ENCODE measurements at places on chromosomes 1 and 21. TPM values are rescaled to one million over a fixed set of nuclear protein-coding genes. Genes with fewer than 3 reads are reported as not detected.

GRCh38 chr1:160085686-160086455 is 4.5 kb downstream of the KCNJ9 start:
- DNase-seq: peak; percentile 97

GRCh38 chr1:90558126-90558525 is 159.0 kb downstream of the BARHL2 start:
- no peak for DNase-seq

DNA sequence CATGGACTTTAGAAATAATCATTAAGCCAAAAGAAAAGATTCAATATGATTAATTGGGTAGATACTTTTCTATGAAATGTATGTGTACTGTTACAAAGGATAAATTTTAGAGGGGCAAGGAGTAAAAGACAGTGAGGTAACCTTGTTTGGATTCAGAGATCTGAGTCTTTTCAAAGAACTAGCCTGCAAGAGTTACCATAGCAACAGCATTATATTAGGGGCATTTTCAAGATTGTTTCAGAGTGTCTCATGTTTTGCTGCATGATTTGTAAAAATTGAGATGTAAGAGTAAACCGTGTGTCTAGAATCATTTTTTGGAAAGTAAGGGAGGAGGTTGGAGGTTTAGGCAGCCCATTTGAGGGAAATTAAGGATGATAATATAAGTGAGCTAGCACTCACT is 70.6 kb upstream of the KIAA1614 start:
- DNase-seq: no peak

DNA sequence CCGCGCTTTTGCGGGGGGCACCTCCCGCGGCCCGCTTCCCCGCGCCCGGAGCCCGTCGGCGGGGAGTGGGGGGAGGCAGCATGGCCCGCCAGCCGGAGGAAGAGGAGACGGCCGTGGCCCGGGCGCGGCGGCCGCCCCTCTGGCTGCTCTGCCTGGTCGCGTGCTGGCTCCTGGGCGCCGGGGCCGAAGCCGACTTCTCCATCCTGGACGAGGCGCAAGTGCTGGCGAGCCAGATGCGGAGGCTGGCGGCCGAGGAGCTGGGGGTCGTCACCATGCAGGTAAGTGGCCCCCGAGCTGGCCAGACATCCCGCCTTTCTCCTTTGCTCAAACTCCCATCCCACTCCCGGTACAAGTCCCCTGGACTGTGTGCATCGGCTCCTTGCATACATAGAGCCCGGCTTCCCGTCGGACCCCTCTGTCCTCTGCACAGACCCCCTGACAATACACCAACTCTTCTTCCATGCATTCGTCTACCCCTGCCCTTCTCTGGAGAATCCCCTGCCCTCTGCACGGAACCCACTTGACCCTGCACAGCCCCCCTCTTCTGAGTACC is 812 bp downstream of the CACHD1 start:
- peak; percentile 71 for DNase-seq

GRCh38 chr1:89151047-89151446 is 24.8 kb downstream of the GBP7 start:
- no peak for DNase-seq

DNA sequence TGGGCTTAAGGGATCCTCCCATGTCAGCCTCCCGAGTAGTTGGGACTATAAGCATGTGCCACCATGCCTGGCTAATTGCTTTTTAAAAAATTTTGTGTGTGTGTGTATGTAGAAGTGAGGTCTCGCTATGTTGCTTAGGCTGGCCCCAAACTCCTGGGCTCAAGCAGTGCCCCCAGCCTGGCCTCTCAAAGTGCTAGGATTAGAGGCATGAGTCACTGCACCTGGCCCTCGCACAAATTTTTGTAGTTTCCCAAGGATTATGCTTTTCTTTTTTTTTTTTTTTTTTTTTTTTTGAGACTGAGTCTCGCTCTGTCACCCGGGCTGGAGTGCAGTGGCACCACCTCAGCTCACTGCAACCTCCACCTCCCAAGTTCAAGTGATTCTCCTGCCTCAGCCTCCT is 144.4 kb upstream of the HNRNPU start:
- no peak for DNase-seq

Gene NBPF10
- total RNA-seq: 0.42 TPM

Gene RGS18
- not detected for total RNA-seq

Gene KCNJ15
- total RNA-seq: not detected

Gene ALG14
- 0.73 TPM for total RNA-seq

Gene SERINC2
- 39.2 TPM for total RNA-seq

Gene ABL2
- total RNA-seq: 11.6 TPM

Gene L1TD1
- 103 TPM for total RNA-seq

All from H7 (cell line).